ENCODE measurements at places on chromosomes 2 and 18.

GRCh38 chr18:8889489-8889888, 184.1 kb downstream of the MTCL1 start:
- no peak for DNase-seq

GRCh38 chr18:48935433-48935774, 15.4 kb downstream of the SMAD7 start:
- no peak for DNase-seq

DNA sequence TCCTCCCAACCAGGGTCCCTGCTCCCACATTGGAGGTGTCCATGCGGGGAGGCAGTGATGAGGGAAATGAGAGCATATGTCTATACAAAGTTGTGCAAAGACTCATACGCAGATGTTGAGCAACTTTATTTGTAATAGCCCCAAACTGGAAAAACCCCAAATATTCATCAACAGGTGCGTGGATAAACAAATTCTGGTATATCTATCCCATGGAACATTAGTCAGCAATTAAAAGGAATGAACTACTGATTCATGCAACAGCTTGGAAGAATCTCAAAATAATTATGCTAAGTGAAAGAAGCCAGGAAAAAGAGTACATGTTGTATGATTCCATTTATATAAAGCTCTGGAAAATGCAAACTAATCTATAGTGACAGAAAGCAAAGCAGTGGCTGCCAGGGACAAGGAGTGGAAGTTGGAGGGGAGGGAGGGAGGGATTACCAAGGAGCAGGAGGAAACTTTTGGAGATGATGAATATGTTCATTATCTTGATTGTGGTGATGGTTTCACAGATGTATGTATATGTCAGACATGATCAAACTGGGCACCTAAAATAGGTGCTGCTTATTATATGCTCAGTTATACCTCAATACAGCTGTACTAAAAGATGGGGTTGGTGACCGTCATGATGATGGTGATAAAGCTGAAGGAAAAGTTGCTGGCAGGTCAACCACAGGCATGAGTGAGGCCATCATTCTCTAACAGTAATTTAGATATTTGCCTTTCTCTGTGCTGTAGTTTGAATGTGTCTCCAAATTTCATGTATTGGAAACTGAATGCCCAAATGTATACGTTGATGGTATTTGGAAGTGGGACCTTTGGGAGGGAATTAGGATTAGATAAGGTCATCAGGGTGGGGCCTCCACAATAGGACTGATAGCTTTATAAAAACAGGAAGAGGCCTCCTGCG, 270.9 kb downstream of the CYP26B1 start:
- DNase-seq: no peak

DNA sequence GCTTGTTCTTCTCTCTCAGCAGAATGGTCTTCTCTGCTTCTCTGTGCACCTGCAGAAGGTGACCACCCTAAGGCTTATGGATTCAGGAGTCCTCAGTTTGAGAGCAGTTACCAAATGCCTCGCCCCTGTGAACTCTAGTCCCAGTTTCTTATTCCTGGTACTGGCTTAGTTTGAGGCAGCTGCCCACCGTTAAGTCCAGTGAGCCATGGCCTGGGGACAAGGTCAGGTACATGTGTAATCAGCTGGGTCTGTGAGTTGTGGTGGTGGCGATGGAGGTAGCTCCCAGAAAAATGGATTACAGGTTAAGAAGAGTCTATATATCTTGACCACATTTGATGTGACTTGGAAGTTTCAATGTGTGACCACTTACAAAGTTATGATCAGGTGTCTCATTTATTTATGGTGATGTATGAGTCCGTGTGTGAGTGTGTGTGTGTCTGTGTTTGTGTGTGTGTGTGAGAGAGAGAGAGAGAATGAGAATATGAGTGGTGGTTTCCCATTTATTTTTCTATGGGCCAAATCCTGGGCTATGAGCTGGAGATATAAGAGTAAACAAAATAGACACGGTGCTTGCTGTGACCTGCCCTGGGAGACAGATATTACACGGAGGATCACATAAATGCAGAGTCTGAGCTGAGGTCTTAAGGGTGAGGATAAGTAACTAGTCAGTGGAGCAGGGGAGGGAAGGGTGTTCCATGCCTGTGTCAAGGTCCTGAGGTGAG, 13.0 kb upstream of the IL1RN start:
- DNase-seq: no peak

DNA sequence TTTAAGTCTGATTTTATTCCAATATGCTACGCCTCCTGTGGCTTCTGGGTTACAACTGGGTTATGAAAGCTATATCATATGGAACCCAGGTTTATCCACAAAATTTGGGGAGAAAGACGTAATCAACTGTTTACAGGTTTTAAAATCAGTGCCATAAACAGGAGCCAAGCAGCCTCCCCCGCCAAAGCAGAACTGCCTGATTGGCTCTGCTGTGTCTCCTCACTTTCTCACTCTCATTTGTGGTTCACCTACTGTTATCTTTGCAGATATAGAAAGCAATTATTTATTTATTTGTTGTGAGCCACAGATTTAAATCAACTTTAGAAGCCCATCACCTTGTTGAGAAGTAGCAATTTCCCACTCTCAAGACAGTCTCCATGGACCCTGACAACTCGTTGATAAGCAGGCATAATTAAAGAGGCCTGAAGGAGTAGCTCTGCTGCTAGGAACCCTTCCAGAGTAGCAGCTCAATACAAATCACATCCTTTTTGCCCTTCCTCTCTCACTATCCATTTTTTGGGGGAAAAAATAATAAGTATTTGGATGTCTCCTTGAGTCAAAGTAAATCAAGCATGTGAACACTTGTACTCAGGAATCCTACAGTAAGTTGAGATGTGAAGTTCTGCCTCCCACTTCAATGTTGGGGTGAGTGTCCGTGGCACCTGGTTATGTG, 191.0 kb upstream of the CCDC150 start:
- DNase-seq: no peak

DNA sequence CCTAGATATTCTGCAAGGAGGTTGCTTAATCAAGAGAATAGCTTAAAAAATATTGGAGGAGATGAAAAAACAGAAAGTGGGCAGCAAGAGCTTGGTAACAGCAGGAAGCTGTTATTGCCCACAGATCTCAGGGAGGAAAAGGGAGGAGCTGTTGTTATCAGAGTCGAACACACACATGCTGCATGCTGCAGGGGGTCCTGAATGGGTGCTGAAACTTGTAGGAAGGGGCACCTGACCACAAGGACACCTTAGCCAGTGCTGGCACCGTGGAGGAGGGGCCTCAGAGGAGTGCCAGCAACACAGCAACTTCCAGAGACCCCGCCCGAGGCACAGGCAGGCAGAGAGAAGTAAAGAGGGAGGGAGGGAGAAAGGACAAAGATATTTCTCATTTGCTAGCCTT, 332.9 kb downstream of the SOCS6 start:
- no peak for DNase-seq

DNA sequence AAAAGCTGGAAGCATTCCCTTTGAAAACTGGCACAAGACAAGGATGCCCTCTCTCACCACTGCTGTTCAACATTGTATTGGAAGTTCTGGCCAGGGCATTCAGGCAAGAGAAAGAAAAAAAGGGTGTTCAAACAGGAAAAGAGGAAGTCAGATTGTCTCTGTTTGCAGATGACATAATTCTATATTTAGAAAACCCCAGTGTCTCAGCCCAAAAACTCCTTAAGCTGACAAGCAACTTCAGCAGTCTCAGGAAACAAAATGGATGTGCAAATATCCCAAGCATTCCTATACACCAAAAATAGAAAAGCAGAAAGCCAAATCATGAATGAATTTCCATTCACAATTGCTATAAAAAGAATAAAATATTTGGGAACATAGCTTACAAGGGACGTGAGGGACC, 11.1 kb downstream of the SLC8A1 start:
- DNase-seq: no peak

DNA sequence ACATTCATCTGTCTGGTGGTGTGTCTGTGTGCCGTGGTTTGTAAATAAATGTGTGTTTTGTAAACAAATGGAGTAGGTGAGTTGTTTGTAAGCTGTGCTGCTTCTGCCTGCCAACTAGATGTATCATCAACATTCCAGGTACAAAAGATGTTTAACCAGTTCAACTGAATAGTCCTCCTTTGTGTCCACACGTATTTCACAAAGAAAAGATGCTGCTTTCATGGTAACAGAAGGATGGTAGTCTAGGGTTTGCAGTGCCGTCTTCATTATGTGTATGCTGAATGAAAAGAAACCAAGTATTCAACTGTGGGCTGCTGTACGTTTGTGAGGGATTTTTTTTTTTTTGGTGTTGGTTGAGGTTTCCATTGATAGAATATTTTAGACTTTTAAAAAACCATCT, 72.1 kb downstream of the CAMKMT start:
- DNase-seq: no peak

DNA sequence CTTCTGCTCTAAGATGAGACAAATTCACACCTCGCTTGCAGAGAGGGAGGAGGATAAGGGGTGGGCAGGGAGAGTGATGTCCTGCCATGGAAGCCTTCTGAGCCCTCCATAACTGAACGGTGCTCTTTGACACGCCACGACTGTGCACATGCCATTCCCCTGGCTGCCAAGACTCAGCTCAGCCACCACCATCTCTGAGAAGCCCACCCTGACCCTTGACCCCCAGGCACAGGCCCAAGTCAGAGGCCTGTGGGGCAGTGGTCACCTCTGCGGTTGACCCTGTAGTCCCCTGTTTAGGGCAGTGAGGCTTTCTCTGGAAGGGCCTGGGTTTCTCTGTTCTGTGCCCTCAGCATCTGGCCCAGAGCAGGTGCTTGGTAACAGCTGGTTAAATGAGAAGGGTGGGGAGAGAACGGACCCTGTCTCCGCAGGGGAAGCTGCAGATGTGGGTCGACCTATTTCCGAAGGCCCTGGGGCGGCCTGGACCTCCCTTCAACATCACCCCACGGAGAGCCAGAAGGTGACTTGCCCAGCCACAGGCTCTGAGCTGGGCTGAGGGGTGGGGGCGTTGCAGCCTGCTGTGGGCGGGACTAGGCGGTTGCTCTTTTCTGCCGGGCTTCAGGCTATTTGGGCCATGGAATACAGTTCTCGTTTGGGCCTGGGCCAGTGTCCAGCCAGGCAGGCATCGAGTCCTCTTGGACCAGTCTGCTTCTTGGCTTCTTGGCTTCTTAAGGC, 215.1 kb downstream of the DYSF start:
- DNase-seq: no peak

- no peak for DNase-seq
These were observed 11.0 kb downstream of the ITGA4 start for GRCh38 chr2:181467966-181468707.

DNA sequence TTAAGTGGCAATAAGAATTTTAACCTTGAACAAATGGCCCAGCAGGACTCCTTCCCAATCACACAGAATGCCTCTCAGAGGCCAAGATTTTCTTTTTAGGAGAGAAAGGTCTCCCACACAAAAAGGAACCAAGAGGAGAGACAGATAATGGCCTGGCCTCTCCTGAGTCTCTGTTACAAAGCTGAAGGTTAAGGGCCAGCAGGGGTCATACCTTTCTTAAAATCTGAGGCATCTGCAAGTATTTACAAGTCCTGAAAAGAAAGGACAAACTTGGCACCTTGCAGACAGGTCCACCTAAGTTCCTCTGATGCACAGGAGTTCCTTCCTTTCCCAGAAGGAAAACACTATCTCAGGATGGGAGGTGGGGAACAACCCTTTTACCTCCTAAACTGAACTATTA, 142.3 kb downstream of the TMEM163 start:
- no peak for DNase-seq

GRCh38 chr2:201734111-201734510, 35.7 kb upstream of the MPP4 start:
- no peak for DNase-seq

- DNase-seq: no peak
These were observed 319.9 kb downstream of the AGPS start for GRCh38 chr2:177712462-177712861.

DNA sequence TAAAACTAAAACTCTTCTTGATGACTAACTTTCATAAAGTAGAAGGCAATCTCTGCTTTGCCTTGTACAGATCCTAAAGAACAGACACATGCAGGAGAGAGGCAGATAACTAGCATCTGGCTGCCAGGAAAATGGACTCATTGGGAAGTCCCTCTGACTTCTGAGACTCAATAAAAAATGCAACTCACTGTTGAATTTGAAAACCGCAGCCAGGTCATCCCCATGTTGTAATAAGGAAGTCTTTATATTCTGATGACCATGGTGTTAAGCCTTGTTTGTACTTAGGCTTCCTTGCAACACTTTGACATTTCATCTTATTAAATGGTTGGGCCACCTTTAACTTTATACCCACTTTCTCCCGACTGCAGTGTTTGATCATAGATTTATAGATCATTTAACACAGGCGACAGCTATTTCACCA, 375.1 kb upstream of the KCNH7 start:
- DNase-seq: no peak

DNA sequence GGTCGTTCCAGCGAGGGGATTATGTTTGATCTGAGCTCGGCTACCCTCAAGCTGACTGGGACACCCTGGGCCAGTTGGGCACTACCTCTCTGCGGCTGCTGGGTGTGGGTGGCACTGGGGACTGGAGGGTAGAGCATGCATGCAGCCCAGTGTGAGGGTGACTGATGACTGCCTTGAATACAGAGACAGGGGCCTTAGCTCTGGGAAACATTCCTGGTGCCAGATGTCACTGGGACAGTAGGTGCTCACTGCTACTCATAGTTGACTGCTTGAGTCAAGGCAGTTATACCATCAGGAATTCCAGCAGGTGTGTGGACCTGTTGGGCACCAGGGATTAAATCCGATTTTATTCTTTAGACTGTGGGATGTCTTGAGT, 33.6 kb upstream of the ATP6V1B1 start:
- DNase-seq: no peak

- DNase-seq: no peak
These were observed 268.6 kb downstream of the MYCN start for GRCh38 chr2:16208921-16209320.

DNA sequence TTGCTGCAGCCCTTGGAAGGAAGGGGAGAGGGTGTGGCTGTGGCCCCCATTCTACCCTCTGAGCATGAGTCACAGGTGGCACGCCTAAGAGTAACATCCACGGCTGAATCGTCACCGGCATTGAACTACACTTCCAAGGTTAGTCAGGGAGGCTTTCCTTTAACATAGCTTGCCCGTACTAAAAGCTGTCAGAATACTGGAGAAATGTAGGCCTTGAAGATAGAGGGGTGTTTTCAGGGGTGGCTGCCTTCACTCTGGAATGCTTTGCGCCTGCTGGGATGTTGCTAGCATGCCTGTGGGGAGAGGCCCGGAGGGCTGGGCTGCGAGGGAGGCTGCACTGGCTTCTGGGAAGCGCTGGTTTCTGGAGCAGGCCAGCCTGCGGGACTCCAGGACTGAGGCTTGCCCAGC, 333.7 kb downstream of the AGAP1 start:
- DNase-seq: no peak

- DNase-seq: no peak
These were observed 26.6 kb downstream of the CD28 start for GRCh38 chr2:203732953-203733510.

DNA sequence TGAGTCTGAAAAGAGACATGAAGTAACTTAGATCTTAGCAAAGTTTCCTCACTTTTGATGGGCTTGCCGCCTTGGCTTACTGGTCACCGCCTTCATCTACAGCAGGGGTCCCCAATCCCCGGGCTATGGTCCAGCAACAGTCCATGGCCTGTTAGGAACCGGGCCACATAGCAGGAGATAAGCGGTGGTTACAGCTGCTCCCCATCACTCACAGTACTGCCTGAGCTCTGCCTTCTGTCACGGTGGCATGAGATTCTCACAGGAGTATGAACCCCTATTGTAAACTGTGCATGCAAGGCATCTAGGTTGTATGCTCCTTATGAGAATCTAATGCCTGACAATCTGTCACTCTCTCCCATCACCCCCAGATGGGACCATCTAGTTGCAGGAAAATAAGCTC, 72.9 kb downstream of the BIN1 start:
- DNase-seq: no peak

GRCh38 chr2:105872142-105872728, 127.5 kb downstream of the NCK2 start:
- no peak for DNase-seq

- no peak for DNase-seq
These were observed 267.4 kb downstream of the MEIS1 start for GRCh38 chr2:66702301-66702700.
